ENCODE measurements at places on chromosomes 7 and 10. TPM values are rescaled to one million over a fixed set of nuclear protein-coding genes. Genes with fewer than 3 reads are reported as not detected.

GRCh38 chr10:13822490-13822889, 235.7 kb downstream of the PRPF18 start:
- no peak for DNase-seq

DNA sequence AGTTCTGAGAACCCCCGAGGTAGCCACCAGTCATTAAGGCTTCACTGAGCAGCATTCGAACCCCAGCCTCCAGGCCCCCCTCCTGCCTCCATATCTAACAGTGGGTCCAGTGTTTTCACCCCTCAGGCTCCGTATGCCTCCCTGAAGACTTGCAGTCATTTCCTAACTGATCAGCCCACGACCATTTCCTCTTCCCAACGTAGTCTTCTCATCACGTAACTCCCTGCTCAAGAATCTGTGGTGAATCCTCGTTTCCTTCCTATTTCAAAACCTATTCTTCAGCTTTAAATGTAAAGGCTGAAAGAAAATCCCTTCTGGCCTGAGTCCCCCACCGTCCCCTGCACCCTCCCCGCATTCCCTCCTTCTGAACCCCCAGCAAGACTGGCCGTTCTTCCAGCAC, 21.1 kb downstream of the FRMD4A start:
- DNase-seq: no peak

DNA sequence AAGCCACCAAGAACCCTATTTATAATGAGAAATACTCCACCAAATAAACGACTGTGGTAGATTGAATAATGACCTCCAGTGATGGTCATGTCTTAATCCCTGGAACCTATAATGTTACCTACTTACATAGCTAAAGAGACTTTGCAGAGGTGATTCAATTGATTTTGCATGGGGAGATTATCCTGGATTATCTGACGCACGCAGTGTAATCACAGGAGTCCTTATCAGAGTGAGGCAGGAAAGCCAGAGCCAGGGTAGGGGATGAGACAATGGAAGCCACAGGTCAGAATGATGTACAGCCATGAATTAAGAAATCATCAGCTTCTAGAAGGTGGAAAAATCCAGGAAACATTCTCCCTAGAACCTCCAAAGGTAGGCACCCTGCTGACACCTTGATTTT, 286.4 kb upstream of the SP4 start:
- no peak for DNase-seq

DNA sequence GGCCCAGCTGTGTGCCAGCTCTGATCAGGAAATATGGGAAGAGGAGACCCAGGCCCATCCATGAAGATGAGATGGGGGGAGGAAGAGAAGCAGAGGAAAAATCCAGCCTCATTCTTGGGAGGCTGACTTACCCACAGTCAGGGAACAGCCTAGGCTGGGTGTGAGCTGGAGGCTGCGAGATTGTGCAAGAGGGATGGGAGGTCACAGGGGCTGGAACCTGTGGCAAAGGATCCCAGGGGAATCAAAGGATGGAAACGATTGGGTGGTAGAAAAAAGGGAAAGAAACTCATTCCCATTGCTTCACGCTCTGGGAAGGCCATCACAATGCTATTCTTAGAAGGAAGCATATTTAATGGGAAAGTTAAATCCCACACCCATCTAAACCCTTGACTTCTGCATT, 26.7 kb upstream of the CRHR2 start:
- DNase-seq: no peak

DNA sequence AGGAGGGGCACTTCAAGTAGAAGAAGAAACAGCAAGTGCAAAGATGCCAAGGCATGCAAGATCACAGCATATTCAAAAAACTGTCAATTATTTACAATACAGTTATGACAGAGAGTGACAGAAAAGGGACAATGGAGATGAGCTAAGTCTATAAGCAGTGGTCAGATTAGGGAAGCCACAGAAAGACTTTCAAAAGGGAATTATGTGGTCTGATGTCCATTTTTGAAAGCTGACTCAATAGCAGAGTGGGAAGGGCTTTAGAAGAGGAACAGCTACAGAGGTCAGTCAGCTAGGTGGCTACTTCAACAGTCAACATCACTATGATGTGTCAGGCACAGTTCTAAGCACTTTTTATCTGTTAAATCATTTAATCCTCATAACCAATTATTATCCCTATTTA, 45.2 kb upstream of the SPOCK2 start:
- no peak for DNase-seq

DNA sequence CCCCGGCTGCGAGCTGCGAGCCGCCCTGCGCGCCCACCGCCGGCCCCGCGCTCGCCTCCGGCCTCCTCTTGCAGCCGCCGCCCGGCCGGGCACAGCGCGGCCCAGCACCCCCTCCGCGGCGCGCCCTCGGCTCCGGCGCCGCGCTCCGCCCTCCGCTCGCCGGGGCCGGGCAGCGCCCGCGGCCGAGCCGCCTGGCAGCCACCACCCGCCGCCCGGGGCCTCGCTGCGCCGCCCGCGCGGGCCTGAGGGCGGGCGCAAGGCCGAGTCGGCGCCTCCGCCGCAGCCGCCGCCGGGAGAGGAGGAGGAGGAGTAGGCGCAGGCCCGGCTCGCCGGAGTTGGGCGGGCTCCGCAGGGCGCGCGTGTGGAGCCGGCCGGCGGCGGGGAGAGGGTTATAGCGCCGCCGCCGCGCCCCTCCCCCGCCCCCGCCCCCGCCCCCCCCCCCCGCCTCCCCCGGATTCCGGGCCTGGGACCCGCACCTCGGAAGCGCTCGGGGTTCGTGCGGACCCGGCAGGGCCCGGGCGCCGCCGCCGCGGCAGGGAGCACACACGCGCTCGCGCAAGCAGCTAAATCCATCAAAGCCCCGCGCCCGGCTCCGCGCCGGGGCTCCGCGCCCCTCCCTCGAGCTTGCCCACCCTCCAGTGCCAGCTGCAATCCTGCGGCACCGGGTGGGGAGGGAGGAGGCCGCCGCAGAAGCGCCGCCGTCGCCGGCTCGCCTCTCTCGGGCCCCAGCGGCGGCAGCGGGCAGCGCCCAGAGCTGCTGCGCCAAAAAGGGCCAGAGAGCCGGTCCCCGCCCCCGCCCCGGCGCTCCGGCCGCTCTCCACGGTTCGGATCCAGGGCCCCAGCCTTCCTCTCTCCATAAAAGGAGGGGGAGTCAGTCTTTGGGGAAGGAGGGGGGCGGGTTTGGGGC, at the start of gene PDGFA:
TSS of gene PDGFA (minus strand) at position 363 of the 907 bp plus-strand sequence. CDS start 845 bp downstream, outside the sequence.
- no peak for DNase-seq

DNA sequence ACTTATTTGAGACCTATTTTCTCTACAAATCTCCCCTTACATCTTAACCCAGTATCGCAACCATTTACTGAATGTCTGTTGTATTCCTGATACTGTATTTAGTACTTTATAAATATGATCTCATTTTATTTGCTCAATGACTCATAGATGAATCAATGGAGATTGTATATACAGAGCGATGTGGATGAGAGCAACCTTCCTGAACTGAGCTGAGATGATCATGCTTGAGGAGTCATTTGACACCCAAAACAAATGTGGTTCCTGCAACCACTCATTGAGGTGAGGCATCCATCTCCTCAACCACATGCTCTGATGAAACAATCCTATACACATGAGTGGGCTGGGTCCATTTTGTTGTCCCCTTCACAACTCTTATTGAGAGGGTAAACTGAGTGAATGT, 250.0 kb downstream of the CDC14C start:
- DNase-seq: no peak

DNA sequence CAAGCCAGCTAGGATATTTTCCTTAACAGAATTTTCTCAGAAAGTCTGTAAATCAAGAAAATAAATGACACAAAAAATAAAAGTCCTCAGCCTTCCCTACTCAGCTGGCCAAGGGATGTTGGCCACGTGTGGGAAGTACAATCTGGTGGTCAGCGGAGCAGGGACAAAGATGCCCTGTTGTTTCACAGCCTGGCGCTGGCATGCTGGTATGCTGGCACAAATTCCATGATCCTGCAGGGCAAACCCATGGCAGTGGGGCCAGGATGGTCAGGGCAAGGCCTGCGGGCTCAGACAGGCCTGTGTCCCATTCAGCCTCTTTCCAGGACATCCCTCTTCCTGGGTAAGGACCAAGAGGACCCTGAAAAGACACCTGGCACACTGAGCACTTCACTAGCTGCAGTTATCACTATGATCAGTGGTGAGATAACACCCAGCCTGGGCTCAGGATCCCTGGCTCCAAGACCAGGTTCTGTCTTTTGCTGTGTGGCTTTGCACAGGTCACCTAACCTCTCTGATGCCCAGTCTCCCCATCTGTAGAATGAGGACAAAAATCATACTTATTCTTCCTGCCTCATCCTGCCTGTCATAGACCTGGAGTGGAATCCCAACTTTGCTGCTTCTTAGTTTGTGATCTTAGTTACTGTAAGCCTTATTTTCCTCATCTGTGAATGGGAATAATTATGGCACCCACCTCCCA, 10.8 kb upstream of the HSPA12A start:
- DNase-seq: no peak

- DNase-seq: no peak
These were observed 1.9 kb downstream of the PON1 start for GRCh38 chr7:95322396-95322795.

GRCh38 chr10:54905578-54906192, 104.7 kb upstream of the PCDH15 start:
- no peak for DNase-seq

GRCh38 chr10:16867990-16868389, 50.8 kb upstream of the RSU1 start:
- no peak for DNase-seq

- no peak for DNase-seq
These were observed 262.8 kb downstream of the DYNC1I1 start for GRCh38 chr7:96034940-96035727.

CCL24 gene
- not detected for total RNA-seq

PGAM2 gene
- total RNA-seq: 1.1 TPM

MRLN gene
- not detected for total RNA-seq

SPDYE3 gene
- not detected for total RNA-seq

SFTPA1 gene
- total RNA-seq: not detected

TYW1B gene
- total RNA-seq: 9.8 TPM

ASAH2 gene
- 1.6 TPM for total RNA-seq

MMP21 gene
- 0.59 TPM for total RNA-seq

VWC2 gene
- total RNA-seq: not detected

ABCF2 gene
- 16.3 TPM for total RNA-seq
